Activated naive CD4-positive, alpha-beta T cell treated with anti-CD3 and anti-CD28 coated beads, Interleukin-2, amount 10 ng/mL, durations not matched to agents 7 days and 5 days (primary cell): ENCODE measurements at places on chromosomes 11 and 22.

- DNase-seq: no peak
Measured at GRCh38 chr11:73257342-73258103, 14.6 kb upstream of the P2RY6 start.

- DNase-seq: no peak
Measured at GRCh38 chr11:134573857-134574256, 161.8 kb upstream of the B3GAT1 start.

DNA sequence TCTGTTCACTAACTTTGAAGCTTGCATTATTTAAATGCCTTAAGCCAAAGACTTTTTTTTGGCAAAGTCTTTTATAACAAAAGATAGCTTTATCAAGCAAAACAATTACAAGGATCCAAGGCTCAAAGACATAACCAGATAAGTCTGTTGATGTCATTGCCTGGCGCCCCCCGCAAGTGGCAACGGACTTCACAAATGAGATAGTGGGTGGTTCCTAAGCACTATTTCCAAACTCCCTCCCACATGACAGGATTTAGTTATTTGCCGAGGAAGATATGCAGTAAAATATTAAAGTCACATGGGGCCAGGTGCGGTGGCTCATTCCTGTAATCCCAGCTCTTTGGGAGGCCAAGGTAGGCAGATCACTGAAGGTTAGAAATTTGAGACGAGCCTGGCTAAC lies 194.2 kb upstream of the DDI1 start:
- DNase-seq: no peak

DNA sequence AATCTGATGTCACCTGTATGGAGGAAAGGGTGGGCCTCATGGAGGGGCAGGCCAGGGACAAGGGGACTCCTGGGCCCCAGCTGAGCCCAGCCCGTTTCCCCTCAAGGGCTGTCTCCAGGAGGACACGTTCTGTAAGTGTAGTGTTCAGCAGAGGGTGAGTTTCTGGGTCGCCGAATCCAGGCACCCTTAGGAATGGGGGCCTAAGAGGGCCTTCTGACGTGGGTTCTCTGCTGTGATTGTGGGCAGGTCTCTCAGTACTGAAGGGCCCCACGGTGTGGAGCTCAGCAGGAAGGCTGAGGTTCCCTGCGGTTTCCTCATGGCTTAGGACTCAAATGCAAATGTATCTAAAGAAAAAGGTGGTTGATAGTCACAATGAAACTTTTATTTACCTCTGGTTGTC lies 6.5 kb downstream of the PTDSS2 start:
- DNase-seq: peak; percentile 61

DNA sequence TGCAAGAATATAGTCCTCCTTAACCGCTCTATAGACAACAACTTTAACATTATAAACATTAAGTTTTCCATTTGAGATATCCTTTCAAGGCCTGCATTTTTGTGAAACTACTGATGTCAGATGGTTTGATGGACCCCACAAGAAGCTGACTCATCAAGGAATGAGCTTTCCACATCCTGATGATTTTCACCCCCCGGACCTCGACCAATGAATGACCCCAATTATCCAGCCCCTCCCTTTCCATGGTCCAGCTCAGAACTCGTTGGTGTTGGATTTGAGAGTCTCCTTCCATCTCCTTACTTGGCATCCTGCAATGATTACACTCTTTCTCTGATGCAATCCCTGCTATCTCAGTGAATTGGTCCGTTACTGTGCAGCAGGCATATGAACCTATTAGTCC lies 31.8 kb upstream of the GUCY1A2 start:
- DNase-seq: no peak

GRCh38 chr22:18055619-18056160 lies 22.1 kb upstream of the PEX26 start:
- DNase-seq: no peak

GRCh38 chr11:103222806-103223205 lies 113.6 kb downstream of the DYNC2H1 start:
- no peak for DNase-seq

GRCh38 chr11:63508009-63508408 lies 2.1 kb downstream of the LGALS12 start:
- DNase-seq: peak; percentile 32

GRCh38 chr22:32040324-32040904 lies 2.6 kb upstream of the SLC5A1 start:
- DNase-seq: no peak

- no peak for DNase-seq
Measured at GRCh38 chr22:19110064-19110458, 12.2 kb downstream of the DGCR2 start.

DNA sequence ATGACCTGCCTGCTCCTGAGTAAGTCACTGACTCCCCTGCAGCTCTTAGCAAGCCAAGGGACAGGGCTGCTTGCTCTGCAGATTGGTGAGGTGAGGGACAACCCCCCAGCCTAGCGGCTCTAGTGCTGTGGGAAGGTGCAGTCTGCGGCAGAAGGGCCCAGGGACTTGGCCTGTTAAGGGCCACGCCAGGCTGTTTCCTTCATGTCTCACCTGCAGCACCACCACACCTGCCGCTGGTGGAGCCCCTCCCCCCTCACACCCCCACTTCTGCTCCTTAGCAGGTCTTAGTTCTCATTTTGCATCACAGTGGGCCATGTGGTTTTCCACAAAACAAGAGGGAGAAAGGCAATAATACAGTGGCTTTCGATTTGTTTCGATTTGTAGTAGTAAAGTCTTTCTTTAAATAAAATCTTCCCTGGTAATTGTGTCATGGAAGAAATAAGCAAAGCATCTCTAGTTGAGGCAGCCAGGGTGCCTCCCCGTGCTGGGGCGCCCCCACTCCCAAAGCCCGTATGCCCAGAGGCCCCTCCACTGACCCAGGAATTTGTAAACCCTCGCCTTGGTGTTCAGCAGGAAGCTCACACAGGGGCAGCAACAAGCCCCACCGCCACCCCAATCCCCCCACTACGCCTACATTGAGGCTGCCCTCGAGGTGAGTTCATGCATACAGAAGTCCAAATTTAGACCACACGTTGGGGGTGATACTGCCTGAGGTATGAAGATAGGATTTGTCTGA lies 86.5 kb upstream of the CLDN5 start:
- DNase-seq: peak; percentile 49

- DNase-seq: no peak
Measured at GRCh38 chr11:22670830-22671229, 4.4 kb downstream of the GAS2 start.

DNA sequence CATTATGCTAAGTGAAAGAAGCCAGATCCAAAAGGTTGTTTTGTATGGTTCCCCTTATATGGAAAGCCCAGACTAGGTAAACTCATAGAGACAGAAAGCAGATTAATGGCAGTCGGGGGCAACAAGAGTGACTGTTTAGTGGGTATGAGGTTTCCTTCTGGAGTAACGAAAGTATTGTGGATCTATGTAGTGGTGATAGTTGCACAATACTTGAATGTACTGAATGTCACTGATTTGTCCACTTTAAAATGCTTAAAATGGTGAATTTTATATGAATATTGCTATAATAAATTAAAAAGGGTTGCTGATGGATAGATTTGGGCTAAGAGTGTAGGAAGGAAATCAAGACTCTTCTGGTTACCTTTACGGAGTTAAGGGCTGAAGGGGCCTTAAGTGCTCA lies 10.0 kb upstream of the SGSM1 start:
- no peak for DNase-seq

- no peak for DNase-seq
Measured at GRCh38 chr11:67675058-67675747, 780 bp upstream of the ALDH3B2 start.

GRCh38 chr11:95387325-95387724 lies 156.3 kb upstream of the SESN3 start:
- no peak for DNase-seq

- no peak for DNase-seq
Measured at GRCh38 chr11:111632516-111633220, 30.4 kb downstream of the SIK2 start.

GRCh38 chr11:112554586-112554985 lies 293.9 kb upstream of the PLET1 start:
- DNase-seq: no peak

DNA sequence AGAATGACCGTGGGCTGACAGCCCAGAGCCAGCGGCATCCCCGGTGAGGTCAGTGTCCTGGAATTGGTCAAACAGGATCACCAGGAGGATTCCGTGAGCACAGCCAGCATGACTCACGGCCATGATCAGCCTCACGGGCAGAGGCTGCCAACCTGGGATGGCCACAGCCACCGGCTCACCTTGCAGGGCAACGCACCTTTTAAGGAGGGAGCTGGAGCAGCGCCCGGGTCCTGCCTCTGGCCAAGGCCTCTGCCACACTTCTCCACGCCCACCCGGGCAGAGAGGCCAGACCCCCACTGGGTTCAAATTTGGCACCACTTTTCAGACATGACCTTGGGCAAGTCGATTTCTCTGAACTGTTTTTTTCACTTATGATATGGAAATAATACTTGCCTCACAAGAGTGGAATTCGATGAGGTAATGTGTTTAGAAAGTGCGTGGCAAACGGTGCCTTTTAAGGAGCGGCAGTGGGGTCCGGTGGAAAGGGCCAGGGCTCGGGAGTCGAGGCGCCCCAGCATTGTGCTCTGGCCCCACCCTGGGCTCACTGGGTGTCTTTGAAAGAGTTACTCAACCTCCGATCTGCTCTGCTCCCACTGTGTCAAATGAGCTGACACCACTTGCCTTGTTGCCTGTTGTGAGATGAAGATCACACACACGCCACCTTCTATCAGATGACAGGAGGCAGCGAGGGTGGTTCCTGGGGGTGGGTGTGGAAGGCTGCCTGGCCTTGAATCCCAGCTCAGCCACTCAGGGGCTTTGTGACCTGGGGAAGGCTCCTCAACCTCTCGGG lies 16.0 kb downstream of the TXN2 start:
- DNase-seq: no peak

DNA sequence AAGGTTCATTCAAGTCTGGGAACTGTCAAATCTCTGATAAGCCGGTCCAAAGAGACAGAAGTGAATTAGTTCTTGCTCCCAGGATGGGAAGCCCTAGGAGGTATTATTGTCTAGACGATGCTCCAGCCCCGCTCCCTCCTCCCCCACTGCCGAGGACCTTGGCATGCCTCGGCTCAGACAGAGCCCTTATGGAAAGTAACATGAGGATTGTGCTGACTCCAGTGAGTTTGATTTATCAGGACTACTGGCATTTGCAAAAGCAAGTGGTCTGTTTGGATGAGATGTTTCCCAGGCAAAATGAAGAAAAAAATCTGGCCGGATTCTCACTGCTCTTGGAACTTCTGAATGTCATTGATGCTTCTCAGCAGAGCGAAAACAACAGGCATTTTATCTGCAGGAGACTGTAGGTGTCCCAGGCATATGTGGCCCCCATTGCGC lies 341.0 kb downstream of the ETS1 start:
- DNase-seq: no peak

GRCh38 chr11:1570896-1571759 lies 943 bp downstream of the DUSP8 start:
- DNase-seq: peak; percentile 52

DNA sequence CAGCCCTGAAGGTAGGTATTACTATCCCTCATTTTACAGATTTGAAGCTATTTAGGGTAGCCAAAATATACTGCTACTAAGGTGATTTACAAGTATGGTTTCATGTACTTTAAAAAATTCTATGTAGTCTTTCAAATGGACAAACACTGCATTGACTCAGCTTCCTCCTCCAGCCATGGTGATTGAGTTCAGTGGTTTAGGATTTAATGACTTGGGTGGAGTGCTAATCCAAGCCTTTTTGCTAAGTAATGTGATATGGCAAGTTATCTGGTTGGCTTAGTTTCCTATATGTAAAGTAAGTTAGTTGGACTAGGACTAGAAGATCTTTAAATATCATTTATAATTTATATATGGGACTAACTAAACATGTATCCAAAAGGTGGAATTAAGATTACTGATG lies 77.9 kb downstream of the ARHGAP20 start:
- no peak for DNase-seq

GRCh38 chr22:27571463-27572277 lies 229.9 kb downstream of the MN1 start:
- DNase-seq: no peak

- DNase-seq: no peak
Measured at GRCh38 chr22:25403284-25403810, 161.1 kb upstream of the GRK3 start.

DNA sequence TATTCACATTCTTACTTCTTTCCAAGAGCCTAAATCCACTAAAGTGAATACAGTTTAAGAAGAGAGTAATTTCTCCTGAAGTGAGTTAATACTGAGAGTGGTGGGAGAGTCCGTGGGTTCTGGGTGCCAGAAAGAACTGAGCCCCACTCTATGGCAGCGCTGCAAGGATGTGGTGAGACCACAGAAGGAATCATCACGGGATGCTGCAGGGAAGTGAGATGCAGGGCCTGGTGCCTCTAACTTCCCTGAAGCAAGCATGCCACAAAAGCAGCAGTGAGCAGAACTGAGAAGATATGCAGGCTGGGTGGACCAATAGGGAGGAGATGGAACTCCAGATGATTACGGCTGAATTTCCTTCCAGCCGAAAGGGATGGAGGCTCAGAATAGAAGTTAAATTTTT lies 5.0 kb upstream of the MMP12 start:
- no peak for DNase-seq

DNA sequence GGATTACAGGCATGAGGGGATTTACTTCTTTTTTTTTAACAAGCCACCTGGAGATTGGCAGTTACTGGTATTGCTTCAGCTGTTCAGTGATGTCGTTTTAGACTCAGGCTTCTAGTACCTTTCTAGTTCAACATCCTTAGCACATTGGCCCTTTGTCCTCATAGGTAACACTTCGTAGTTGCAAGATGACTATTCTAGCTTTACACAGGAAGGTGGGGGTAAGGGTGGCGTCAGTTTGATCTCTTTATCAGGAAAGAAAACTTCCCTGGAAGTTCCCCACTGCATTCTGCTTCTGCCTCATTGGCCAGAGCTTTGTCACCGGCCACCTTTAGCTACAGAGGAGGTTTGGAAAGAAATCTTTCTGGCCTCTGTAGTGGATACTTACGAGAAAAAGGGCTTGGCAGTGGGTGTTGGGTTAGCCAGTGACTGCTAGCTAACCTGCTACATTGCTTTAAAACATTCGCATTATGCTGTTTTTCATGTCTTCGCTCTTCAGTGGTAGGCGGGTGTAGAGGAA lies 40.7 kb downstream of the SFI1 start:
- no peak for DNase-seq

DNA sequence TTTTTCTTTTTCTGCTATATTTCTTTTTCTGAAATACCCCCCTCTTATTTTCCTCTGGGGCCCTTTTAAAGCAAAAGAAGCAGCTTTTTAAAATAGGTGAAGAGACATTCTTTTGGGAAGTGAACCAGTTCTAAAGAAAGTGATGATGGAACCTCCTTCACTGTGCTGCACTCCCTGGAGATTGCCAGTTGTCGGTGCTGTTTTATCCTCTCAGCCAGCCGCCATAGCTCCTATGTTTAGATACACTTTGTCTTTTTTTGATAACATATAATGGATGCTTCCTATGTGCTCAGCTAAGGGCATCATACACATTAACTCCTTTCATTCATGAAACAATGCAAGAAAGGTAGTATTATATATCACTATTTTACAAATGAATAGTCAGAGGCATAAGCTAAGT lies 14.0 kb downstream of the CFAP300 start:
- DNase-seq: no peak

DNA sequence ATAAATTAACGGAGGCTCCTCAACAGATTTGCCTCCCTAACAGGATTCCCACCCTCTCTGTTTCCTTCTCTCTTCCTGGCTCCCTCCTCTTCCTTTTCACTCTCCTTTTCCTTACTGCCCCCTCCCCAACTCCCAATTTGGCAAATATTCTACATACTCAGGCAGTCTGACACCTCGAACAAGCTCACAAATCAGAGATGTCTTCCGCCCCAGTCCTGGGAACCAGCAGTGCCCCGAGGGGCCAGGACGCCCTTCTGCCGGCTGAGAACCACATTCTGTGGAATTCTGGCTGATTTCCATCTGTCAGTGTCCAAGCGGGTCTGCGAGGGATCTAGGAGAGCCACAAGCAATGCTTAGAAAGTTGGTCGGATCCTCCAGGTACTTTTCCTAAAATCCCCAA lies 94.0 kb downstream of the NTM start:
- no peak for DNase-seq
